ENCODE measurements at places on chromosomes 2 and 18.

- DNase-seq, result no peak
Measured at GRCh38 chr18:11119550-11119949, 29.8 kb downstream of the PIEZO2 start.

DNA sequence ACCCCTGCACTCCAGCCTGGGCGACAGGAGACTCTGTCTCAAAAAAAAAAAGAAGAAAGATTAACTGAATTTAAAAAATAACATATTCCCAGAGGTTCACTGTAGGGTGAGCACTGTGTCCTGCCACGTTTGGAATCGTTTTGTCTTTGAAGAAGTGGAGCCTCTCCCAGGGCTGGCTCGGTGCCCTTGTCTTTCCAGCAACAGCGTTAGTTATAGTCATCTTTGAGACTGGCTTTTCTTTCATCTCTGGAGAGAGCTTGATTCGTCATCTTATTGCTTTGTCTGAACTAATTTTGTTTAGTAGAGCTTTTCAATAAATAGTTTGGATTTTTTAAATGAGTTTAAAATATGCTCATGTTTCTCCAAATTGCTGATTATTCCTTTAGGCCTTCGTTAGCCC lies 50.5 kb downstream of the IMPA2 start:
- no peak for DNase-seq

- DNase-seq, result no peak
Measured at GRCh38 chr2:131056204-131056931, 36.9 kb downstream of the FAM168B start.

GRCh38 chr2:234730066-234730640 lies 221.7 kb upstream of the SH3BP4 start:
- DNase-seq, result no peak

GRCh38 chr2:235793163-235793752 lies 299.4 kb downstream of the AGAP1 start:
- no peak for DNase-seq

GRCh38 chr2:196971574-196972279 lies 45.2 kb upstream of the PGAP1 start:
- DNase-seq, result no peak

DNA sequence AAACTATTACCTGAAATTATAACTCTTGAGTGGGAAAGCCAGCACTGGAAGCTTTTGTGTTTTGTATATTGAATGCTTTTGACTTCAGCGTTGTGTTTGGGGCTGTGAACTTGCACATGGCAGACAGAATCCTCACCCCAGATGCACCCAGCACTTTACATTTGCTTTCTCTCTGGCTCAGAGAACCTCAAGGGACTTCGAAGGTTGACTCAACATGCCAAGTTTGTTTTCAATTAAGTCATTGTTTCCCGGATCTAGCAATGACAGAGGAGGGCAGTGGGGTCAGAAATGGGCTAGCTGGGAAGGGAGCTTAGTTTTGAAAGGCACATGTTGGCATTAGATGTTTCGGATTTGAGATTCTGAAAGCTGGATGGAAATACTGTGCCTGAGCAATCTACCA lies 22.4 kb downstream of the TET3 start:
- no peak for DNase-seq

DNA sequence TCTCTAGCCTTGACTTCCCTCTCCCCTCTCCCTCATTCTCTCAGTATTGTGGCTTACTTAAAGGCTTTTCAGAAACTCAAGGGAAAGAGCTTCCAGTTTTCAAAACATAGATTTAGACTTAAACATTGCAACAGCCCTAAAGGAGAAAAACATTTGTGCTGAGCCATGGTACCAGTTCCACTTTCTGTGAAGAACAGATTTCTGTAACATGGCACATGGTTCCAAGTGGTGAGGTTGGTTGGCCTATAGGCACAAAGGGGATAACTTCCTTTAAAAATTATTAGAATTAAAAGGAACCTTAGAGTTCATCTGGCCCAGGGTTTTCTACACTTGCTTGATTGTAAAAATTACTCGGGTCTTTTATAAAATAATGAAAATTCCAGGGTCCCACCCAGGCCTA lies 138.6 kb upstream of the CDCA7 start:
- no peak for DNase-seq

- DNase-seq, result no peak
Measured at GRCh38 chr2:9715238-9715637, 84.4 kb upstream of the YWHAQ start.

- DNase-seq, result no peak
Measured at GRCh38 chr2:231800493-231801091, 14.3 kb downstream of the COPS7B start.

GRCh38 chr18:31711365-31712172 lies 27.2 kb upstream of the B4GALT6 start:
- no peak for DNase-seq
